ENCODE measurements at places on chromosomes 16 and 17.
A peak's percentile ranks its signal among the peaks of the same experiment; 100 is the strongest.

GRCh38 chr17:41308918-41309359, at the start of gene KRTAP16-1:
Gene KRTAP16-1 (minus strand): TSS chr17:41309309. CDS start chr17:41309253, 56 bp downstream.
- DNase-seq: no peak

GRCh38 chr16:54511222-54511731, 224.7 kb upstream of the IRX3 start:
- no peak for DNase-seq

- DNase-seq: no peak
Observed at GRCh38 chr16:4159726-4160125, 43.5 kb upstream of the ADCY9 start.

DNA sequence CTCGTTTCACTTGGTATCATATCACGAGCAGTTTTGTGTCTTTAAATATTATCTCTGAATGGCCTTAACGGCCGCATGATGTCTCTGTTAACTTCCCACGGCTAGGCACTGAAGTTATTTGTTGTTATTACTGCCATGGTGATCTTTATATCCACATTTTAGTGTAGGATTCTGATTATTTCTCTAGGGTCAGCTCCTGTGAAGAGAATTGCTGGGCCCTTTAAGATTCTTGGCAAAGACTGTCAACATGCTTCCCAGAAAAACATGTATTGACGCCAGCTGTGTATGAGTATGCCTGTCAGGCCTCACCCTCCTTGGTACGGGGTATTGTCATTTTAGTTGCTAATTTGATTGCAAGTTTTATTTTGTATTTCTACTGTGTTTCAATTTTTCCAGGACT, 263.5 kb downstream of the SNX29 start:
- DNase-seq: peak; percentile 9

DNA sequence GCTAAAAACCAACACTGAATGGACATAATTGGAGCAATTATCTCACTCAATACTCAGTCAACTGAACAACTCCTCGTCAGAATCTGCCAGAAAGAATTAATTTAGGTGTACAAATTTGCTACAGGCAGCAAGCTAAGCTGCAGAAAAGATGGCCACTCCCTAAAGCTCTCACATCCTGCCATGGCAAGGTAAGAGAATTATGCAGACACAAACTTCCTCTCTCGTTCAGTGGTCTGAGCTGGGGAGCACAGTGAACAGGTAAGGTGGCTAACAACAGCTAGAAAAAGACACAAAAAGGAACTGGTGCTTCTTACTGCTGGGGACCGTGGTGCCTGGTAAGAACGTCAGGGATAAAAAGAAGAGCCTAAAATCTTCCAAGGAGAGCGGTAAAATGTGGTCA, 74.9 kb upstream of the BCAR1 start:
- DNase-seq: no peak

DNA sequence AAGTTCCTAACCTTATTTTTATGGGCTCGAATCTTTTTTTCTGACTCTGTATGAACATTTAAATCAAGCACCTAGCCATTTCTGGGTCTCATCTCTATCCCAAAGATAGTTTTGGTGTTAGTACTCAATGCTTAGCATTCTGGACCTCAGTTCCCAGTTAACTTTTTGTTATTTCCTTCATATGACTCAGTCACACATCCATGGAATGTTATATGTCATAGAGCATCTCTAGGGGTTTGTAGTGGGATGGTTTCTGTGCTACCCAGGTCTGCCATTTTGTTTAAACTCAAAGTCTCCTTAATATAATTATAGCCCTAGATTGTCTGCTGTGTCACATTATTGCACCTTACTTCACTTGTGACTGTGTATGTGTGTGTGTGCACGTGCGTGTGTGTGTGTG, 90.1 kb downstream of the EFCAB13 start:
- DNase-seq: no peak

DNA sequence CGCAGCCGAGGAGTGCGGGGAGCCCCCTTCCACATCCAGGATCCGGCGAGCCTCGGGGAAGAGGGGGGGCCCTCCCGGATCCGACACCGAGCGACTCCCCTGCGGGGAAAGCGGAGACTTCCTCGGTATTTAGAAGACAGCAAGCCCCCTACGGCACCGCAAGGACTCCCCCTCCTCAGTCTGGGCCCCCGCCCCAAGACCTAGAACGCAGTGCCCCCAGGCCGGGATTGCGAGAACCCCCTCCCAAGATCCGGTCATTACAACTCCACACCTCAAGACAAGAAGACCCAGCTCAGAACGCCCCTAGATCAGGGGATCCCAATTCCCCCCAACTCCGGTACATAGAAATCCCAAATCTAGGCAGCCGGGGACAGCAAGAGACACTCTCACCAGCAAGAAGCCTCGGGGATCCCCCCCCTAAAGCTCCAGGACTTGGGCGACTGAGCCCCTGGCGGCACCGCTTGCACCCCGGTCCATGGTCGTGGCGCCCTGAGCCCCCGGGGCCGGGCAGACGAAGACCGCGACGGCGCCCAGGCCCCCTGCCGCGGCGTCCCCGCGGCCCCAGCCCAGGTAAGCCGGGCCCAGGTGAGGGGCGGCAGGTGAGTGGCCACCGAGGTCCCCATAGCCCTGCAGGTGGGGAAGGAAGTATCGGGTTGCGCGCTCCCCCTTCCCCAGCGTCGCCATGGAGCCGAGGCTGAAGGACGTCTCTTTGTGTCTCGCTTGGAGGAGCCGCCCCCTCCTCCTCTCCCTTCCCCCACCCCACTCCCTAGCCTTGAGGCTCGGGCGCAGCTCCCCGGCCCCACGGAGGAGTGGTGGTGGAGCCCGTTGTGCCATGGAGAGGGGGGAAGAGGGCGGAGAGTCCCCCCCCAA, 641 bp downstream of the SBK1 start:
- peak; percentile 66 for DNase-seq

GRCh38 chr16:55898592-55898991, 23.4 kb upstream of the CES5A start:
- no peak for DNase-seq

GRCh38 chr16:48523415-48524204, 86.4 kb downstream of the N4BP1 start:
- DNase-seq: no peak

GRCh38 chr16:14284930-14285512, 213.9 kb downstream of the MRTFB start:
- DNase-seq: peak; percentile 84

- no peak for DNase-seq
Observed at GRCh38 chr16:88507231-88507743, 54.2 kb downstream of the ZFPM1 start.

GRCh38 chr16:12793120-12793864, 10.4 kb downstream of the CPPED1 start:
- DNase-seq: no peak

- peak; percentile 89 for DNase-seq
Observed at GRCh38 chr17:37373530-37374159, 2.1 kb upstream of the C17orf78 start.

GRCh38 chr17:10069301-10069700, 129.1 kb downstream of the GAS7 start:
- DNase-seq: no peak

DNA sequence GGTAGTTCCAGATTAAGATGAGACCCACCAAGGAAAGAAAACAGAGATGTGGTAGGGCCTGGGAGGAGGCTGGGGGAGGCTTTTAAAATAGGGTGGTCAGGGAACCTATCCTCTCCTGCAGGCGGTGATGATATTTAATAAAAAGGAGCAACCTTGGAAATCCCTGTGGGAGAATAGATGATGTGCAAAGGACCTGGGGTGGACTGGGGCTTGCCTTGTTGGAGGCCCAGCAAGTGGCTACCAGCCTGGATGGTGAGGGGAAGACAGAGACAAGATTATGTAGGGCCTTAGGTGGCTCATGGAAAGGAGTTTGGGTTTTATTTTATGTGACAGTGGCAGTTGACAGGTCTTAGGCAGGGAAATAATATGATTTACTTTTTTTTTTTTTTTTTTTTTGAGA, 1.8 kb downstream of the POLR3E start:
- DNase-seq: no peak

DNA sequence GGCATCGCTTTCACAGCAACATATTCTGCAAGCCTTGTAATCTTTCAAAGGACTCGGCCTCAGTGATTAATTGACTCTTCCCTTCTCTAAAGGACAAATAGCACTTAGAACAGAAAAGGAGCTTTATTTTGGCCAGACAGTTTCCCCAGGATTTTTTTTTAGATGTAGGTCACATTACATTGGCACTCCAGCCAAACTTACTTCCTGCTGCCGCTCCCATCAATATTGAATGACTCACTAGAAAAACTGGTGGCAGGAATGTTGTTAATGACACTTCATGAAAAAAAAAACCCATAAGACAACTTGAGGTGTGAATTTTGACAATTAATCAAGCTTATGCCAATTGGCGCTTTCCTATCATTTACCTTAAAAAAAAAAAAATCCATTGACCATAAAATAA, 432.6 kb downstream of the TOX3 start:
- no peak for DNase-seq

DNA sequence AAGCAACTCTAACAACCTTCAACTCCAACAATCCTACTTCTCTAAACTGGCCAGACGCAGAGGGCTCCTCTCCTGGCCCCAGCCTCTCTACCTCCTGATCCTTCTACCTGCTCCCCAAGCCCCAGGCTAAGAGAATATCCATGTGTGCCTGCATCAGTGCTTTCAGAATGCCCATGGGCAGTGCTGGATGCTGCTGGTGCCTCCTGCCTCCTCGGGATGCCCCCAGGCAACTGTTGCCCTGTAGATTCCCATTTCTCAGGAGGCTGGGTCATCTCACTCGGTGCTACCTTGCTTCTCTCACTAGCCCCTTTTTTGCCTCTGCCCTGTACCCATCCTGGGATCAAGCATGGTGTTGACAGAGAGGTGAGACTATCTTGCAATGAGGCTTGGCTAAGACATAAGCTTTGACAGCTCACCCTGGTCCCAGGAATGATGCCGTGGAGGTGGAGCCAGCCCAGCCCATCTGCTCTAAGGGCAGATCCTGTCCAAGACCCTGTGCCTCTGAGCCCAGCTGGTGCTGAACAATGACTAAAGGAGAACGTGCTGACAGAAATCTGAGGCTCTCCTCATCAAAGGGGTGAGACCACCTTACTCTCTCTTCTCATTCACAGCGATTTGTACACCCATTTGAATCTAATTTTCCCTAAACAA, 19.4 kb upstream of the SUPT4H1 start:
- DNase-seq: no peak

DNA sequence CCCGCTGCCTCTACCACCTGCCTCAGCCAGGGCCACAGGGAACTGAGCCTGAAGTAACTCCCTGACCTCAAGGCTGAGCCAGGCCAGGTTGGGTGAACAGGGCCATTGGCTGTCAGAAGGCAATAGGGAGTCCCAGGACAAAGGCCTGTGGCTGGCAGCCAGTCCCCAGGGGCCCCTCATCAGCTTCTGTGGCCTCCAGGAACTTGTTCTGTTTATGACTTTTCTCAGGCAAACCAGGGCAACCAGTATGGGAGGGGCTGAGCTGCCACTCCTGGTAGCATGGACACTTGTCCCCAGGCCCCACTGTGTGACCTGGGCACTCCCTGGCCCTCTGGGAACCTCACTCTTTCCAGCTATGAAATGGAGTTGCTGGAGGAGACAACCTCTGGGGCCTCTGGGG, 40.1 kb downstream of the CPNE2 start:
- no peak for DNase-seq

- peak; percentile 80 for DNase-seq
Observed at GRCh38 chr16:19876501-19877059, 8.1 kb downstream of the GPRC5B start.

- no peak for DNase-seq
Observed at GRCh38 chr17:75753514-75754377, 11.2 kb downstream of the GALK1 start.

- DNase-seq: peak; percentile 83
Observed at GRCh38 chr17:78925234-78925633, at the start of gene TIMP2. Gene TIMP2 (minus strand): TSS chr17:78925387. CDS start chr17:78925088, 299 bp downstream.

DNA sequence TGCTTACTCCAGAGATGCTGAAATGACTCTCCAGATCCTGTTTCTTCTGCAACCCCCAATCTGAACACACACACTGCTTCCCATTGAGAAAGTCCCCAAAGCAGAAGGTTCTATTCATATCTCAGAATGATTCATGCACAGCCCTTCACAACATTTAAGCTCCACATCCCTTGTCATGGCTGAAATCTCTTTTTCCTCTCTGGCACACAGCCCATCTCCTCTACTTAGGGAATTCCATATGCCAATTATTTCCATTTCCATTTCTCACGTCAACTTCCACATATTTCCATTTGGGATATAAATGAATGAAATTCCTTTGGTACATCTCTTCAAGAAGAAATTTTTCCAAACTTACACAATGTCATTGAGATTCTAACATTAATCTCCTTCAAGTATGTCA, 119.6 kb downstream of the CDH11 start:
- DNase-seq: no peak

DNA sequence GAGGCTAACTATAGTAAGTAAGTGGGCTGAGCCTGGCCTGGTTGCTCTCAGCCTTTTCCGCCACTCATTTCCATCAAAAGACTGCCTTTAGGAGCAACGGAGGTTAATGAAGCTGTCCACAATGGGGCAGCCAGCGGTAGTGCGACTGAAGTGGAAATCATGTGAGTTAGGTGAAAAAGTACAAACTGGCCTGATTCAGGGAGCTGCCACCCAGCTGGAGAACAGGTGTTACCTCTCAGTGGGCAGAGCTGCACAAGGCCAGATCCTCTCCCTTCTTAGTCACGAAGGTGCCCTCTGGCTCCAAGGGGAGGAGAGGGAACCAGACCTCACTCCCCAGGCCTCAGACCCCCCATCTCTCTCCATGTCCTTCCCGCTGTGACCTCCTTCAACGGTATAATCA, 34.4 kb upstream of the CDRT4 start:
- DNase-seq: no peak

DNA sequence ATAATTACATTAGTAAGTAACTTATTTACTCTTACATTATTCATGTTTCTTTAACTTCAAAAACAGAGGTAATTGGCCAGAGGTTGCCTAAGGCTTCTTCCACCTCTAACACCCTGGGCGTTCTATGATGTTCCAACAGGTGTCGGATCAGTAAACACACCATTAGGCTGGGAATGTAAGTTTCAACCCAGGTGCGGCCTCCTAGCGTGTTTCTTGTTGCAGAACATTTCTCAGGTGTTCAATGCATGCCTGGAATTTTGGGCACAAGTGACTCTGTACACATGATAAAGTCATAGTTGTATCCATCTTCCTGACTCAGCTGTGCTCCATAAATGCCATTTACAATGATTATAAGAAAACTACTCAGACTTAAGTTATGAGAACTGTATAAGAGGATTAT, 1.0 kb downstream of the KRTAP2-2 start:
- DNase-seq: no peak

DNA sequence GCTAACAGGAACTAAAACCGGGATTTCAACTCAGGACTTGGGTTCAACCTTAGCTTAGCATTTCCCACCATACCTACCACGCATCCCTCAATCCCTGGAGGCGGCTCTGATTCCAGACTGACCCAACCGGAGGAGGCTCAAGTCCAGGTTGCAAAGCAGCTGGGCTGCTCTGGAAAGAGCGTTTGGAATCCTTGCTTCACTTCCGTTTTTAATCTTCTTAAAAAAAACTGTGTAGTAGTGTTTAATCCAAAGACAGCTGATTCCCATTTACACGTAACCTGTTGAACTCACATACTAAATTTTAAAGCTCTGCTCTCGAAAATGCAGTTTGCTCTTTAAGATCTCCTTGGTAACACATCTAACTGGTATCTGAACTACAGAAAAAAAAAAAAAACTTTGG, 50.0 kb downstream of the NXN start:
- no peak for DNase-seq

All from NCI-H2171 treated with DMSO at 0.1 percent for 48 hours (cell line).